ENCODE measurements at places on chromosomes 12 and 14.
A peak's percentile ranks its signal among the peaks of the same experiment; 100 is the strongest.

DNA sequence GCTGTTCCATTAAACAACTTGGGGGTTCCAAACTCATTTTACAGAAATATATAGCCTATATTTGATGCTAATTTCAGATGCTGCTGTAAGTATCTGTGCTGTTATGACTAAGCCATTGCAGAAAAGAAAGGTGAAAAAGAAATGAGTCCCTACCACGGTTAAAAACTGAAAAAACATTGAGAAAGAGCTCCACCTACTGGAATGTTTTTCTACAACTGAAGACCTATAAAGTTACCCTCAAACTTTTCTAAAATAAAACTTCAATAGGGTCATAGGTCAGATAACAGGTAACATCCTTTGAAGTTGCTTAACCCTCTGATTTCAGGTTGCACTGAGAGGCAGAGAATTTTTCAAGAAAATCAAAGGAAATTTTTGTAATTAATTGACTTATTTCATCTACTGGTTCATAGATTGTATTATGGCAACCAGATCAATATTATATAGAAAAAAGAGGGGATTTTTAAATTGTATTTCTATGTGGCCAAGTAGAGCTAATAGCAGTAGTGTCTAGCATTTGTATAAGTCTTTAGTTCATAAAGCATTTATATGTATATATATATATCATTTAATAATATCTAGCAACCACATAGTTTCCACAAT is 279.9 kb downstream of the RPS29 start:
- no peak for DNase-seq

DNA sequence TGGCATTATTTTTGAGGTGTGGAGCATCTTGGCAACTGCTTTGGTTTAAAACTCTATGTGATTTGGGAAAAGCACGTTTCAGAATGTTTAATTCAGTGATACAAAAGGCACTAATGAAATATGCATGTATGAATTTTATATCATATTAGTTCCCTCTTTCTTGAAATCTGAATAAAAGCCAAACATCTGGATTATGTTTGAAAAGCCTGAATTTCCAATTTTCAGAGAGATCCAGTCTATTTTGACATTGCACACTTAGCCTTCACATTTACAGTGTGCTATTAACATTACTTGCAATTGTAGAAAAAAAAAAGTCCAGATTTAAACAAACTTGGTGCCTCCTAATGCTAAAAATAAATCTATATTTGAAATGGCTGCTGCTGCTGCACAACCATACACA is 219.1 kb upstream of the NPAS3 start:
- no peak for DNase-seq

- DNase-seq, result no peak
Observed at GRCh38 chr12:53811606-53812005, 59.8 kb upstream of the CISTR start.

- no peak for DNase-seq
Observed at GRCh38 chr14:89007906-89008305, 183.5 kb downstream of the TTC8 start.

DNA sequence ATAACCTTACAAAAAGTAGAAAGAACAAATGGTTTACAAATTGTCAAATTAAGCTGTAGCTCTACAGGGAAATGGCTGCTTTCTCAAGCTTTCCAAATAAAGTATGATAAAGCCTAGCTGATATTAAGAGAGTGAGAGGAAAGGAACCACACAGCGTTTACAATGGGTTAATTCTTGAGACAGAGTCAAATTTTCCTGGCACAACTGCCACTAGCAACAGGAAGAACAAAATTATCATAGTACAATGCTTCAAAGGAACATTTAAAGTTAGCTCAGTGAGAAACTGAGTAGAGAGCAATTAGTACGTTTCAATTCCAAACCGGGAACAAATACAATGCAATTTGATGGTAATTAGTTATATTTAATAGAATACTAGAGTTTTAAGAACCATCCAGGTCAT is 116.0 kb downstream of the PPP1R12A start:
- no peak for DNase-seq

DNA sequence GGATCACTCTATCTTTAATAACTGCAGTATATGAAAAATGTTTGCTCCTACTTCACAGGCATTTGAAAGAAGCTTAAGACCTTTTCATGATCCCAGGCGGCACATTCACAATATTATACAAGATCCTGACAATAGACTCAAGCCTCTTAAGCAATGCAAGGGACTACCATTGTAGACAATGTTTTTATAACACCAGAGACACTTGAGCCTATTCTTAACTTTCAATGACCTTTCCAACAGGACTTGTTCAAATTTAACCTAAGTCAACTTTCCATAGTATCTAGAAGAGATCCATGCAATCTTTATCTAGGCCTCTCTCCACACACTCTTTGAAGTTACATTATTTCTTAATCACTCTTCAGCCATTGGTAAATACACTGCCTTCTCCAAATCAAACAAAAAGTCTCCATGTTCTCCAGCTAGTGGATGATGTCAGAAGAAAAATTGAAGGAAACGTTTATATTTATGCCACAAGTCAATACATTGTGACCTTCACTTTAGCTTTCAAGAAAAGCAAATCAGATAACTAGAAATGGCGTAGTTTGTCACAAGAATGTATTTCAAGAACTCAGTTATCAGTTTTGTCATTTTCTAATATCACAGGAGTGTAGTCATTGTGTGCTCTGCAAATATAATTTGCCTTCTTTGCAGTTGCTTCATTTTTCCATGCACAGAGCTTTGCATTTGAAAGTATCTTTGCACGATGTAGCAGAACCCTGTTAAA is 41.2 kb downstream of the PHLDA1 start:
- no peak for DNase-seq

- DNase-seq, result no peak
Observed at GRCh38 chr12:99915251-99916082, 69.3 kb downstream of the ANKS1B start.

DNA sequence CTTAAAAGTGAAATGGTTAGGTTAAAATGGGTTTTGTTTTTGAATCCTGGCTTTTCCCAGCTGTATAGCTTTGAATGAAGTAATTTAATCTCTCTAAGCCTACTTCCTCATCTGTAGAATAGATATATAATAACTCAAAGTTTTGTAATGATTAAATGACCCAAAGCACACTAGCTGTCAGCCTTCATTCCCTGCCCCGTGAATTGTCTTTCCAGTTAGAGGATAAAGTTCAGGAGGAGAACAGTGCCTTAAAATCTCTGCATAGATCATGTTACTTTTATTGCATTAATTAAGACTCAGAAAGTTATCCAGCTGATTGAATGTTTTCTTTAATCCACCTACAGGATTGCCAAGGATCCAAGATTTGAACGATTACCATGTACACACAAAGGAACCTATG is 19.4 kb downstream of the FCF1 start:
- DNase-seq, result no peak

GRCh38 chr12:119780786-119781434 is 96.2 kb downstream of the CIT start:
- no peak for DNase-seq

- no peak for DNase-seq
Observed at GRCh38 chr12:51198568-51199365, 19.1 kb downstream of the POU6F1 start.

DNA sequence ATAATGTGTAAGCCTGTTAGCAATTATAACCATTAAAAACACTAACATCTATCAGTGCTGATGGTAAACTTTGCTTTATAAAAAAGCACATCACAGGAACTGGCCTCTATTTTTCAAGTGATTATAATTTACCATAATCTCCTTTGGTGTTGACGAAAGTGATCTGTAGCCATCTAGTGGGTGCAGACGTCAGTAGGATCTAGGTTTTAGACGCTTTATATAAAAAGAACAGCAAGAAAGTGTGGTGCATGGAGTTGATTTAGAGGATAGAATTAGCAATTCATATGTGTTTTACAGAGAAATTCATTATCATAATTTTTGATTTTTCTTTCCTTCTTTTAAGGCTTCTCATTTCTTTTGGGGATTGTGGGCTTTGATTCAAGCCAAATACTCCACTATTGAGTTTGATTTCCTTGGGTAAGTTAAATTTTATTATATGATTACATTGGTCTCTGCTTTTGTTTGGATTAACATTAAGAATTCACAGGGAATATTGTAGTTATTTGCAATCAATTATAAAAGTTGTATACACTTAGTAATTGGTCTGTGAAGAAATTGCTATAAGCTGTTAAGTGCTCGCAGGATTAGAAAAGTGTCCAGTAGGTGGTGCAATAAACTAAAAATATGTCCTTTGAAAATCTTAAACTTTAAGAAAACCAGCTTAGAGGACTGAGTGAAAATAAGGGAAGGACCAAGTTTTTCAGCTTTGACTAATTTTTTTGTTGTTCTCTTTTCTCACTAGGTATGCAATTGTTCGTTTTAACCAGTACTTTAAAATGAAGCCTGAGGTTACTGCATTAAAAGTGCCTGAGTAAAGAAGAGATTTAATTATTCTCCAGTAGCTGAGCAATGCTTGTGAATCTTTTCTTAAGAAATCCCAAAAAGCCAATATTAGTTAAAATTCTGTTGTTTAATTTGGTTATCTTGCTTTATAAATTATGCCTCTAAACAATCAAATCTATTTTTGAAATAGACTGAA is 59.5 kb downstream of the ETNK1 start:
- DNase-seq, result peak; percentile 36

DNA sequence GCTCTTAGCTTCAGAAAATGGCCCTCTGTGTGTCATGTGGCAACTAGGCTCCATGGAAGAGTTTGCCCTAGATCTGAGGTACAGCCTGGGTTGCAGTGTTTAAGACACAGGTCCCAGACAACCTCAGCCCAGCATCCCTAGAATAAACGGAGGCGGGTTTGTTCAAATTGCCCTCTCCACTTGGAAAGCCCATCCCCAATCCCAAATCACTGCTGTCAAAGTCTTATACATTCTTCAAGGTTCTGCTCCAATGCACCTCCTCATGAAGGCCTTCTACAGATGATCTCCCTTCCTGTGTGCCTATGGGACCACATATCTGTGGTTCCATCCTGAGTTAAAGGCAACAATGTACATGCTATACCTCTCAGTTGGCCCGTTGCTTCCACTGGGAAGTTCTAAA is 289.8 kb downstream of the DPF3 start:
- no peak for DNase-seq

DNA sequence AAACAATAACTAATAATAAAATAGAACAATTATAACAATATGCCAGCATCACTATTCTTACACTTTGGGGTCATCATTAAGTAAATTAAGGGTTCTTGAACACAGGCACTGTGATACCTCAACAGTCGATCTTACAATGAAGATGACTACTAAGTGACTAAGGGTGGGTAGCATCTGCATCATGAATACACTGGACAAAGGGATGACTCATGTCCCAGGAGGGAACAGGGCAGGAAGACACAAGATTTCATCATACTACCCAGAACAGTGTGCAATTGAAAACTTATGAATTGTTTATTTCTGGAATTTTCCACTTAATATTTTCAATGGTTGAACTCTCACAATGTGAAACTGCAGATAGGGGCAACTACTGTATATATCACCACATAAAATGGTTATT is 19.7 kb downstream of the TSPAN19 start:
- no peak for DNase-seq

DNA sequence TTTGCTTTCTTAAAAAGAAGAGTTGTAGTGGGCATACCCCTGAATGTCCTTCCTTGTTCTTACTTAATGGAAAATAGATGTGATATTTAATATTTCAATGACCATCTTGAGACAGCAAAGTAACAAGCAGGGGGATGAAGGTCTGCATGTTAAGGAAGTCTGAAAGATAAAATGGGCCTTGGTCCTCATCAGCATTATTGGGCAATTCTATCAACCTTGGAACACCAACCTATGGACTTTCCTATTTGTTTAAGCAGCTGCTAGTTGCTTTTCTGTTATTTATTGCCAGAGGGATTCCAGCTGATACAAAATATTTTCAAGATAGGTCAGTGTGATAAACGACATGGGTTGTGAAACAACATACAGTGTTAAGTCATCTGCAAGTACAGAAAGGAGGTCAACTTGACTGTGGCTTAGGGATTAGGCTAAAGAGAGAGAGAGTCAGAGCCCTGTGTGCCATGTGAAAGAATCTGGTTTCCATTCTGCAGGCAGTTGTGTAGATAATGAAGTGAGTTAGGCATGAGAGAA is 16.4 kb upstream of the A2M start:
- no peak for DNase-seq

DNA sequence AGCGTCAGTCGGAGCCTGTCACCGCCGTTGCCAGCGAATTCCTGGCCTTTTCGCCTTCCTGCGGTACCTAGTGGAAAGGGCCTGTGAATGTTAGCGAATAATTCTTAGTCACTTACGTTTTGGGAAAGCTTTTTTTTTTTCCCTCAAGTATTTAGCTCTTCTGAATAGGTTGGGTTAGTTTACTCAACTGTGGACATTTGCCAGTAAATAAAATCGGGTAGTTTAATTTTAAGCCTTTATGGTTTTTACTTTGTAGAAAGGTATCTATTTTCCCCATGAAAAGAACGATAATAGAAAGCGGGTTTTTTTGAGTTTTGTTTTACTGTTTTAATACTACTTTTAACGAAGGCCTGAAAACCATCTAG is 1.7 kb downstream of the YY1 start:
- no peak for DNase-seq

GRCh38 chr12:71107936-71108335 is 49.9 kb downstream of the TSPAN8 start:
- no peak for DNase-seq

GRCh38 chr14:24207104-24207551 is 1.6 kb downstream of the TSSK4 start:
- DNase-seq, result no peak

- no peak for DNase-seq
Observed at GRCh38 chr14:55609681-55610080, 29.7 kb downstream of the KTN1 start.

- no peak for DNase-seq
Observed at GRCh38 chr14:20343862-20344220, 406 bp downstream of the PARP2 start.

GRCh38 chr12:132103542-132104308 is 40.4 kb downstream of the DDX51 start:
- DNase-seq, result no peak

DNA sequence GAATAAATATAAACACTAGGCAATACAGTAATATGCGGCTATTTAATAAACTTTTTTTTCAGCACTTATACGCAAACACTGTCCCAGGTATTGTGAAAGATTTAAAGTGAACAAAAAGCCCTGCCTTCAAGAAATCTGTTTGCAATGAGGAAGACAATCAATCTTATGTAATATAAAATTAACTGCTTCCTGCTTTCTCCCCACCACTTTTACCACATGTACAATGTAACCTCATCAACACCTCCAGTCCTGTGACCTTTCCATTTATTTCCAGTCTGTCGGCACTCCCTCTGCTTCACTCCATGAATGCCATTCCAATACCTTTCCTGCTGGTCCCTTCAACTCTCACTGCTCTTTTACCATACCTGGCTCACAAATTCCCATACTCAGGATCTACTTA is 10.5 kb downstream of the SNX6 start:
- no peak for DNase-seq
